ENCODE measurements at places on chromosomes 11 and 22. TPM values are rescaled to one million over a fixed set of nuclear protein-coding genes. Genes with fewer than 3 reads are reported as not detected.

The OR1S2 gene
- total RNA-seq, result not detected

The CLTCL1 gene
- total RNA-seq, result 21.7 TPM

DNA sequence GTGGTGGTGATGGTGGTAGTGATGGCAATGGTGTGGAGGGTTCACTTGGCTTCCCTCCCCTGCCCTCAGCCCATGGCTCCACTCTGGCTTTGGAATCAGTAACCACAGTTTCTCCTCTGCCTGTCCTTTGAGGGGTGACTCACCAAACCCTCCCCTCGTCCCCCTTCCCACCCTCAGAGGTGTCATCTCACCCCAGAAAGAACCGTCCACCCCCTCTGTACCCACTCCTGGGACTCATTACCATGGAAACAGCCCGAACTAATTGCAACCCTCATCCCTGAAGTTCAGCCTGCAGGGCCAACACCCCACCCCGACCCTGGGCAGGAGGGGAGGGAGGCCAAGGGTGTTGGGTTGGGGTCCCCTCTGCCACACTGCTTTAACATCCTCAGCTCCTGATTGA, 26.6 kb downstream of the PHLDB1 start:
- DNase-seq, result no peak
- H3K4me1 ChIP-seq, result peaks cover 24% of the 10 kb centered on the region
- peak overlapping the region; percentile 31 for H3K27ac ChIP-seq
- peak overlapping the region; percentile 67 for H3K4me3 ChIP-seq

DNA sequence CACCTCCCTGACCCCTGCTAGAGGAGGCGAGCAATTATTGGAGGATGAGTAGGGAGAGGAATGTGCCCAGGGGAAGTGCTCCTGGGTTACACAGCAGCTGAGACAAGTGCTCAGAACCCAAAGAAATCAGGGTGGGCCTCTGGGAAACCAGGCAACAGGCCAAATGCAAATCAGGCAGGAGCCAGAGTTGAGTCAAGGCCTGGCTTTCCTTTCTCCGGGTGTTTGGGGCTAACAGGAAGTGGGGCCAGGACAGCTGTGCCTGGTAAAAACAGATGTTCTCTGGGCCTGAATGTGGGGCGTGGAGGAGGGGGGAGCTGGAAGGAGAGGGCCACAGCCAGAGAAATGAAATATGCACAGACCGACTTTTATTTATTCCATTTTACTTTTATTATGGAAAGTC, 22.0 kb downstream of the MFNG start:
- no peak overlapping the region for H3K27ac ChIP-seq
- H3K4me1 ChIP-seq, result no peaks in the 10 kb centered on the region
- no peaks in the 10 kb centered on the region for H3K36me3 ChIP-seq
- no peaks in the 10 kb centered on the region for H3K27me3 ChIP-seq
- no peak overlapping the region for H3K4me3 ChIP-seq

DNA sequence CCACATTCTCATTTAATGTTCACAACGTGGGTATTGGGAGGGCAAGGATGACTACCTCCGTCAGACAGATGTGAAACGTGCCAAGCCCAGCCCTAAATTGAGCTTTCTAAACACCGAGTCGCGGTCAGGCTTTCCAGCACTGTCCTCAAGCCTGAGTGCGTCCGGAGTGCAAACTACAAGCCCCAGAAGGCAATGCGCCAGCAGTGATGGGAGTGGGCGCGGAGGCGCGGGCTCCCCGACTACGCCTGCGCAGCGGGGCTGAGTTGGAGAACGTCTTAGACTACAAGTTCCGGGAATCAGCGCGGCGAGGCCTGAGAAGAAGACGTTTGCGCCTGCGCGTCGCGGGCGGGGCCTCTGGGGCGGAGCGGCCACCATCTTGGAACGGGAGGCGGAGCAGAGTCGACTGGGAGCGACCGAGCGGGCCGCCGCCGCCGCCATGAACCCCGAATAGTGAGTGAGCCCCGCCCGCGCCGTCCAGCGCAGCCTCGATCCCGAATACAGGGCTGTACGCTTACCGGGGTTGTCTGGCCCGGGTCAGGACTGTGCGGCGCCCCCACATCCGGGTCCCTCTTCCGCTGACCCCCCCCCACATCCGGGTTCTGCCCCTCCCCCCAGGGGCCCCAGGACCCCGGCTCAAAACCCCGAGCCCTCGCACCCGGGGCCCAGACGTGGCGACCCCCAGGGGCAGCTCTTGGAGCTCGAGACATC, at the start of gene RAB1B:
TSS of gene RAB1B (plus strand) at position 396 of the 708 bp plus-strand sequence. CDS start at position 437, 41 bp downstream.
- peak within 1 kb of the TSS; percentile 91 for H3K27ac ChIP-seq
- H3K36me3 ChIP-seq, result peaks cover 37% of the 10 kb centered on the region
- peak within 1 kb of the TSS; percentile 96 for H3K4me3 ChIP-seq
- peaks cover 2% of the 10 kb centered on the region for H3K4me1 ChIP-seq
- H3K27me3 ChIP-seq, result no peaks in the 10 kb centered on the region

GRCh38 chr11:61983419-61983818, 16.0 kb upstream of the FTH1 start:
- H3K27ac ChIP-seq, result no peak overlapping the region
- no peaks in the 10 kb centered on the region for H3K27me3 ChIP-seq
- peaks cover 15% of the 10 kb centered on the region for H3K4me1 ChIP-seq
- H3K4me3 ChIP-seq, result no peak overlapping the region
- no peaks in the 10 kb centered on the region for H3K36me3 ChIP-seq
- DNase-seq, result no peak

GRCh38 chr11:69000391-69000790, 12.7 kb downstream of the MRGPRF start:
- no peak overlapping the region for H3K4me3 ChIP-seq
- H3K36me3 ChIP-seq, result peaks cover 5% of the 10 kb centered on the region
- no peak for DNase-seq
- no peak overlapping the region for H3K27ac ChIP-seq
- no peaks in the 10 kb centered on the region for H3K4me1 ChIP-seq

DNA sequence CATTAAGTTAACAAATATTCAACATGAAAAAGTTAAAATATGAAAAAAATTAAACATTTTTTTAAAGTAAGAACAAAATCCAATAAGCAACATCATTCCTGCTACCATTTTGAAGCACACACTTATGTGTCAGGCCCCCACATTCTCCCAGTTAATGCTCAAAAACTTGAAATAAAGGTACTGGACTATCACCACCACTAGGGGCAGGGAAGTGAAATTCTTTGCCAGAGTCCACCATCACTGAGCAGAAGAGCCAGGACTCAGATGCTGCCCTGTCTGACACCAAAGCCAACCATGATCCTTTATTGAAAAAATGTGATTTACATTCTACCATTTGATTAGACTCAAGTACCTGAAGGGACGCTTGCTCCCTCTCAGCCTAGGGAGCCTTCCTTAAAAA, 39.1 kb downstream of the PITPNB start:
- no peak overlapping the region for H3K4me3 ChIP-seq
- H3K27ac ChIP-seq, result no peak overlapping the region
- H3K27me3 ChIP-seq, result no peaks in the 10 kb centered on the region
- H3K4me1 ChIP-seq, result peaks cover 15% of the 10 kb centered on the region
- peaks cover 29% of the 10 kb centered on the region for H3K36me3 ChIP-seq

GRCh38 chr11:86069408-86070101, 671 bp upstream of the PICALM start:
- no peaks in the 10 kb centered on the region for H3K36me3 ChIP-seq
- H3K27ac ChIP-seq, result peak overlapping the region; percentile 99
- peak; percentile 67 for DNase-seq
- H3K4me3 ChIP-seq, result peak overlapping the region; percentile 98
- peaks cover 13% of the 10 kb centered on the region for H3K4me1 ChIP-seq

DNA sequence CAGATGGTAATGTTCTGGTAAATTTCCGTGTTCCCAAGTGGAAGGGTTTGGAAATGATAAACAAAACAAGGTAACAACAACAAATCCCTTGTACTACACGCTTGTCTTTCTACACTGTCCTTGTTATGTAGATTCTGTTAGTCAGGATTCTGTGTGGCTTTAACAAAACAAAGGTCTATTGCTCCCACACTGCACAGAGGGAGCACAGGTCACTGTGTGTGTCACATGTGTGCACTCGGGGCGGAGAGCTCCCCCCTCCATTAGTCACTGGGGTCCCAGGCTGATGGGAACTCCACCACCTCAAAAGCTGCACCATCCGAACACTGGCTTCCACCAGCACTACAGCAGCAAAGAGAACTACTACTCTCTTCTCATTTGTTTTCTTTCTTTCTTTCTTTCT, 227.9 kb downstream of the NTM start:
- H3K36me3 ChIP-seq, result no peaks in the 10 kb centered on the region
- H3K4me3 ChIP-seq, result no peak overlapping the region
- H3K27ac ChIP-seq, result no peak overlapping the region
- H3K4me1 ChIP-seq, result no peaks in the 10 kb centered on the region
- DNase-seq, result no peak

- no peak overlapping the region for H3K4me3 ChIP-seq
- H3K27me3 ChIP-seq, result no peaks in the 10 kb centered on the region
- no peaks in the 10 kb centered on the region for H3K36me3 ChIP-seq
- DNase-seq, result no peak
- no peaks in the 10 kb centered on the region for H3K4me1 ChIP-seq
Measured at GRCh38 chr11:21447871-21448270, 745.0 kb upstream of the ANO5 start.

GRCh38 chr22:31248138-31248745, 36.1 kb downstream of the LIMK2 start:
- H3K27ac ChIP-seq, result peak overlapping the region; percentile 97
- peak overlapping the region; percentile 85 for H3K4me3 ChIP-seq
- H3K27me3 ChIP-seq, result no peaks in the 10 kb centered on the region
- peak; percentile 95 for DNase-seq

DNA sequence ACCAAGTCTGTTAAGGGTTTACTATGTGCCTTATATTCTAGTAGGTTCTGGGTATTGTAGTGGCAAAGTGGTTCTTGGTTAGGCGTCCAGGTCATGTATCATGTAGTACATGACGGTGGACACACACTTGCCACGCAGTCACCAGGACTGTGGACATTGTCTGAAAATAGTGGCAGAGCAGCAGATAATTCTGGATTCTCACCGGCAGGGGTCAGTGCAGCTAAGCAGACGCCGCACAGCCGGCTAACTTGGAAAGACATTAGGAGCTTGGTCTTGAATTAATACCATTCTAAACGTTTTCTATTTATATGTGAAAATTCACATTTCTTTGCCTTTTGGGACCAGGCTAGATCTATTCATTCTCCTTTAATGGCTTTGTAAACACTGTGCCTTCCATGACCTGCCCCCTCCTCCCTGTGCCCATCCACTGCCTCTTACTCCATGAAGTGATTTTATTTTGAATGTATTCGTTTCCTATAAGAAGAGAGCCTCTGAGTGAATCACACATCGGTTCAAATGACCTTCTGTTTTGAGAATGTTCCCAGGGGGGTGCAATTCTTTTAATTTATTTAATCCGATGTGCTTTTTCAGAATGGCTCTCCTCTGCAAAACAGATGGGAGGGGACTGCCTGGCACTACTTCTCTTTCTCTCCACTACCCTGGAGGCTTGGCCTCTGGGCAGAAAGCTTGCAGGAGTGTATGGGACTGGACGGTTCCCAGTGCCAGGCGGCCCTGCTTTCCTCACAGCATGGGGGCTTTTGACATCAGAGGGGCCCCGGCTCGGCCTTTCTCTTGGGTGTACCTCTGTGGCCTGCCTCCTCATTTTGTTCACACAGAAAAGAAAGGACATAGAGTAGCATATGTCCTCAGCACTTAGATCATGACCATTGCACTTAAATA, 378.0 kb downstream of the NTM start:
- no peaks in the 10 kb centered on the region for H3K36me3 ChIP-seq
- H3K4me1 ChIP-seq, result no peaks in the 10 kb centered on the region
- DNase-seq, result peak; percentile 5
- H3K27ac ChIP-seq, result no peak overlapping the region
- no peaks in the 10 kb centered on the region for H3K27me3 ChIP-seq
- no peak overlapping the region for H3K4me3 ChIP-seq

DNA sequence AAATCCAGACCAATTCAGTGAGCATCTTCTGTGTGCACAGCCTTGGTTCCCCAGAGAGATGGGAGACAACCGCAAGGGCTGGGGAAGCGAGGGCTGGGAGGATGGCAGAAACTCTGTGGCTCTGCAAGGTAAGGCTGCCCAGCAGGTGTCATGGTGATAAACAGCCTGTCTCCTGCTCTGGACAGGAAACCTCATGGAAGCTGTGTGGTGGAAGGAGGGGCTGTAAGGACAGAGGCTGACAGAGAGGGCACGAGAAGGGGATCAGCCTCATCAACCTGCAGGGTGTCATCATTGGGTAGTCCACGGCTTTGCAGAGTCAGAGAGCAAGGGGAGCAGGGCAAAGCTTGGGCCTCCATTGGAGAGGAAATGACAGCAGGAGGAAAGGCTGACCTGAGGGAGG, 138.4 kb upstream of the CADM1 start:
- H3K27ac ChIP-seq, result no peak overlapping the region
- peaks cover 6% of the 10 kb centered on the region for H3K36me3 ChIP-seq
- DNase-seq, result no peak

DNA sequence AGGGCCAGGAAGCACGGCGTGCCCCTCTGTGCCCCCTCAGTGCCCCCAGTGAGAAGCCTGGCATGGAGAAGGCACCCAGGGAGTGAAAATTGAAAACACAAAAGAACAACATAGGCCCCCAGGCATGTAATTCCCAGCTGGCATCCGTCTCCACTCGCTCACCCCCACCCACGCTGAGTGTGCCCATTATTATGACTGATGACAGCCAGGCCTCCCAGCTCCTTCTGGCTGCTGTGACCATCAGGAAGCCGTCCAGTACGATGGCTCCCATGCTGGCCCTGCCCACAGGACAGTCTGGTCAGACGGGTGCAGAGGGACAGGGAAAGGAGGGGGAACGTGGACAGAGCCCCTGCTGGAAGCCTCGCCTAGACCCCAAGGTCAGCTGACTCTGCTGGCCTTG, 30.1 kb downstream of the ELFN2 start:
- no peak overlapping the region for H3K27ac ChIP-seq
- DNase-seq, result no peak
- H3K27me3 ChIP-seq, result no peaks in the 10 kb centered on the region
- H3K36me3 ChIP-seq, result peaks cover 7% of the 10 kb centered on the region

GRCh38 chr11:34891611-34892010, 24.6 kb downstream of the APIP start:
- no peak overlapping the region for H3K27ac ChIP-seq
- no peak for DNase-seq
- H3K4me3 ChIP-seq, result no peak overlapping the region
- no peaks in the 10 kb centered on the region for H3K27me3 ChIP-seq
- H3K36me3 ChIP-seq, result peaks cover 15% of the 10 kb centered on the region

GRCh38 chr11:8164746-8165145, 4.1 kb downstream of the RIC3 start:
- H3K27ac ChIP-seq, result no peak overlapping the region
- no peaks in the 10 kb centered on the region for H3K36me3 ChIP-seq
- H3K27me3 ChIP-seq, result peaks cover 63% of the 10 kb centered on the region
- DNase-seq, result no peak
- no peak overlapping the region for H3K4me3 ChIP-seq
